NCI-H1694 (cell line): ENCODE measurements at places on chromosomes 1 and 21.

DNA sequence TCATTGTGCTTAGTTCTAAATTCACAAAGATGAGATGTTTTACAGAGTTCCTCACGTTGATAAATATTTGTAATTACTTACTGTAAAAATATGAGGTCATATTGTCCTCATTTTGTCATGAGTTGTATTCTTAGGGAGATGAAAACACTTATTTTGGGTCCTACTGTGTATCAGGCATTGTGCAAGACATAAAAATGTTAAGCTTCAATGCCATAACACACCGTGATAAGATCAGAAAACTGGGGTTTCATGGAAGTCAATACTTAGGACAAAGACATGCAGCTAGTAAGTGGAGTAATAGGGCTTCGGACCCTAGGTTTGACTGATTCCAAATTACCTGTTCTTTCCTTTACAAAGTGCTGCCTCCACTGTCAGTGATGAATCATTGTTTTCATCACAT, 720.7 kb upstream of the ZP4 start:
- no peak for DNase-seq

DNA sequence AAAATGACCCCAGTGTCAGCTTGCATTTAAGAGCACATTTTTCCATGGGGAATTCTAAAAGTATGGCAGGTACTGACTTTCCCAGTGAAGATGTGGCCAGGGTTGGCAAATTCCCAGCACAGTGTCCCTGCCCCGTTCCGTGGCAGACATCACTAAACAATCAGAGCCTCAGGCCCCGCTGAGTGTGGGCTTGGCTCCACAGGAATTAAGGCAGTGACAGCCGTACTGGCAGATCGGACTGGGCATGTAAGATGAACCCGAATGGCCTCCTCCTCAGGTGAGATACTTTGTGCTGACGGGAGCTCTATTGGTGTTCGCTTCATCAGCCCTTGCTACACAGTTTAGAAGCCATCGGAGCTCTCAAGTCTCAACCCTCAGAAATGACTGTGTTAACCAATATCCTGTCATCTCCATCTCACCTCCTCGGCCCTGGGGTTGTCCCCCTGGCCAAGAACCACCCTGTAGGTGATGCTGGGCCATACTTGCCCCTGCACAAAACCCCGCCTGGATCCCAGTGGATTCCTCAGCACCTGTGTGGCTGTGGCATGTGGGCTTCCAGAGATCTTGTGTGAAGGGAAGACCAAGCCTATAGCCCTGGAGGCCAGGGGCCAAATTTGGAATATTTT, 29.0 kb upstream of the ABCG1 start:
- DNase-seq: no peak

- DNase-seq: no peak
Observed at GRCh38 chr1:229815076-229815475, 189.0 kb downstream of the URB2 start.

- DNase-seq: no peak
Observed at GRCh38 chr1:89069951-89070350, 4.9 kb upstream of the GBP1 start.

DNA sequence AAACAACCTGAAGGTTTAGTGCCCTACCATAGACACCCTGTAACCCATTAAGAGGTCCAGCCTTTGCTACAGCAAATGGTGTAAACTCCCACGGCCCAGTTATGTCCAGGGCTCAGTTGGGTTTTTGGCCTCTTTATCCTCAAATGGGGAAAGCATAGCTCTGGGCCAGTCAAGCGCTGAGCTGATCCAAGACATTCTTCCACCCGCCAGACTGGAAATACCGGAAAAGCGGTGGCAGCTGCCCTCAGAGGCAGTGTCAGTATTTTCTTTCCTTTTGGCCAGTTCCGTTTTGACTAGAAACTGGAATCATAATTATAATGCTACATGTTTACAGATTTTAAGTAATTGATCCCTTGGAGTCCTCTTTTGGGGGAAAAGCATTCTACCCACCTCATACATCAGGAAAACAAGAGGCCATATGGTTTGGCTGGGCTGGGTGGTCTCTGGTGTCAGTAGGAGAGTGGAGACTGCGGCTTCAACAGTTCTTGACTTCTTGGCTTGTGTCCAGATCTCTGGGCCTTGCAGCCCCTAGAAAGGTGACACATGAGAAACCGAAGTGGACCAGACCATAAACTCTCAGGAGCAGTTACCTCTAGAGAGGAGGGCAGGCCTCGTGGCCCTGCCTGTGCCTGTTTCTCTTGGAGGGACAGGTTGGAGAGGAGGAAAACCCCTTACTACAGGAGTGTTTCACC, 30.2 kb upstream of the CLDN14 start:
- DNase-seq: no peak

- no peak for DNase-seq
Observed at GRCh38 chr1:201429736-201430501, 8.4 kb upstream of the TNNI1 start.

- DNase-seq: no peak
Observed at GRCh38 chr1:208007938-208008342, 97.0 kb upstream of the CD34 start.

DNA sequence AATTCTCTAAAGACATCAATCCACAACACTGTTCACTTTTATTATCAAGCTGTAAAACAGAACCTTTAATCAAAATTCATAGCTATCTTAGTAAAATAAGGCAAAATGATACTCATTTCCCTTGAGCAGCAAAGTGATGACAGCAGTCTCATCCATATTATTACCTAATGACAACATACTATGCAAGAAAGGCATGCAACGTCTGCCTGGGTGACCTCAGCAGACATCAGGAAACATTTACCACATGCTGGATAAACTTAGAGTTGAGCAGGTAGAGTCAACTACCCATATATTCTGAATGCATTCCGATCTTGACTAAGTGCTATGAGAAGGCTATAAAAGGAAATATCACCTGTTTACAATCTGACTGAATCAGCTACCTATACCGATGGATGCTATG, 145.1 kb downstream of the SIPA1L2 start:
- no peak for DNase-seq

GRCh38 chr1:224377676-224378006, 21.0 kb downstream of the CNIH4 start:
- DNase-seq: no peak

GRCh38 chr1:64263856-64264255, 60.4 kb downstream of the UBE2U start:
- no peak for DNase-seq

DNA sequence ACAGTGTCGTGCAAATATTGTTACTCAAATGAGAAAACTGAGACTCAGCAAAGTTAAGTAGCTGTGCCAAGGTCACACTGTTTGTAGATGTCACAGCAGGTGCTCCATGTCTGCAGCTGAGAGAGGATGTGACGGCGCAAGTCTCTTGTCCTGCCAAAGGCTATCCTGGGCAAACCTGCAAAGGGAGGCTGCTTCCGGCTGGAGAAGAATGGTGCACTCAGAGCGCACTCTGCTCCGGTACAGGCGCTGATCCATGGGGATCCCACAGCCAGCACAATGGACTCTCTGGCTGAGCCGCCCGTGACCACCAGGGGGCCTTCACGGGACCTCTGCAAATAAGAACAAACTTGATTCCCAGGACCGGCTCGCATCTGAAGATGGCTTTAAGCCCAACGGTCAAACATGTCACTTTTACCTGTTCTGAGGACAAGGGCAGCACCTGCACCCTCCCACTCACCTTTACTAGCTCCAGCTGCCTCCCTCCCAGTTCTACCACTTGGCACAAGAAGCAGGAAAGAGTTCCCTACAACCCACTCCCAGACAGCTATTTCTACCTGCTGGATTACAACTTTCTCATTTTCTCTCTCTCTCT, 21.9 kb downstream of the RD3 start:
- peak; percentile 38 for DNase-seq

GRCh38 chr21:37079211-37079824, 6.3 kb downstream of the TTC3 start:
- no peak for DNase-seq

- no peak for DNase-seq
Observed at GRCh38 chr1:33237579-33237978, 18.7 kb upstream of the ZNF362 start.

DNA sequence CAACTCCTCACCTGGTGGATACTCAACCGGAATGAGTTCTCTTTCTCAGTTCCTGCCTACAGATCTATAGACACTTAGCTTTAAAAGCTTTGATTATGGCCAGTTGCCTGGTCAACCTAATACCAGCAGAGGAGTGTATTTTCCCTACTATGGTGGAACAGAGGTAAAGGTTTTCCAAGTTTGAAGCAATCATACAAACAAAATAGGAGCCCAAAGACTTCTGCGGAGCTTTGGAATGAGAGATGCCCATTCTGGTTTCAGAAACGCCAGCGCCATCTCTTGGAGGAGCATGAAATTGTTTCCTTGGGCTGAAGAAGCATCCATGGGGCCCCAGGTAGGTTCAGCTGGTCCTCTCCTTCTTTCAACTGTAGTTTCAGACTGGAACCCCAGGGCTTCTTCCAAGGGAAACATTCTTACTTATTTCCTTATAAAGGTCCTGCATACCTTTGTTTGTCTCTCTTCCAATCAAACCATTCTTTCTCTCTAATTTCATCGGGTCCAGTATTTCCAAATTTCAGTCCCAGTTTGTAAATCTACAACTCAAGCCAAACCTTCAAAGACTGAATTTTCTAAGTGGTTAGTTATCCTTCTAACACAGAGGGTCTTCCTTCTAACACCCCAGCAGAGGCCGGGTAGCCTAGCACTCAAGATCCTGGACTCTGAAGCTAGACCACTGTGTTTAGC, 95.9 kb downstream of the KCNJ15 start:
- peak; percentile 52 for DNase-seq

DNA sequence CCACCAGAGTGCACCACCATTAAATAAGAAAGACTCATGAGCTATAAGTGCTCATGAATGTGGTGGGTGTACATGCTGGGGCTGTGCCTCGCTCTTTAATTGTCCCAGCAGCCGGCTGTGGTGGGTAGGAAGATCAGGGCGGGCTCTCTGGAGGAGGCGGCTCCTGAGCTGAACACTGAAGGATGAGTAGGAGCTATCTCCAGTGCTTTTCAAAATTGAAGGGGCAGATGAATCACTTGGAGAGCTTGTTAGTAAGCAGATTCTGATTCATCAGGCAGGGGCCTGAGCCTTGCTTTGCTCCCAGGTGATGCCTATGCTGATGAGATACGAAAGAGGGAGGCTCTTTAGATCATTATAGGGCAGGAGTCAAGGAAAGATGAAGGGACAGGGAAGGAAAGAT, 54.1 kb downstream of the ETS2 start:
- DNase-seq: no peak

DNA sequence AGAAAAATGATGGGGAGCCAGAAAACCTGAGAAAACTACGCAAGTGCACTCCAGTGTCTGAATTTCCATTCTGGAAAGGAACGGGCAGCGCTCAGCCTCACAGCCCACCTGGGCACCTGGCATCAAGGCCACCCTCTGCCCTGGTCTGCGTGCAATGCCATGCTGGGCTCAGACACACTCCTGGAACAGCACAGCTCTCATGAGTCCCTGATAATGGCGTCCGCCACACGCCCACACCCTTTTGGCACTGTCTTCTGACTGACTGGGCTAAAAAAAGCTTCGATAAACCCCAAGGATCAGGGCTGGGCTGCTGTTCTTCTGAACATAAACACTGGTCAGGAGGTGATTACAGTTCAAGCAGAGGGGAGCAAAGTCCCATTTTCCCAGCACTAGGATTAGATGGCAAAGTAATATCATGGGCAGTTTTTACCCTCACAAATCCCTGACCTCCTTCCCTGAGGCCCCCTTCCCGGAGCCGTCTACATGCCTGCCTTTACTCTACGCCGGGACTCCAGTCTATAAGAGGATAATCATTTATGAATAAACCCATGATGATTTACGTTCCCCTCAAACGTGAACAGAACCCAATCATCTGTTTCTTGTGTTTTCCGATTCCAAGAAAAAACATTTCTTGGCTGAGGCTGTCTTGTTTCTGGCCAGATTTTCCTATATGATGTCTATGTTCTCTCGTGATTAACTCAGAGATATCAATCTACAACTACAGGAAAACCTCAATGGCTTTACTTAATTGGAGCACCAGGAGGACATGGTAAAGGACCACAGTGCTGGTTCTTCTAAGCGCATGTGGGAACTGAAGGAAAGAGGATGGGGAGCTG, 22.6 kb downstream of the RCAN1 start:
- no peak for DNase-seq

DNA sequence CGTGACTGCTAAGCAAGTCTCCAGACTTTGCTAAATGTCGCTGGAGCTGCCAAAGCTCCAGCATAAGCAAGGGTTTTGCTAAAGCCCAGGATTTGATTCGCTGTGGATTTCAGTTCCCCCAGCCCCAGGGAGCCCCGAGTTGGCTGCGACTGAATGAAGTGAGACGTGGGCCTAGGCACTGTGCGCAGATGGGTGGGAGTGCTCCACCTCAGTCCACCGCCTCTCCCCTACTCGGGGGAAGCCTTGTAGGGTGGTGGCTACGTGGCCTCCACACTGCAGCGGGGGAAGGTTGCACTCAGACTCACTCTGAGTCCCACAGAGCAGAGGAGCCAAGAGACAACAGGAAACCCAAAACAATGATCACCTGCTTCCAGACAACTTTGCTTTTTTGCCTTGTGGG, 397.8 kb upstream of the VAMP3 start:
- DNase-seq: no peak
